Heart right ventricle (tissue), 16 donors: ENCODE measurements at places on chromosomes 7 and 10. TPM values are rescaled to one million over a fixed set of nuclear protein-coding genes. Genes with fewer than 3 reads are reported as not detected.

DNA sequence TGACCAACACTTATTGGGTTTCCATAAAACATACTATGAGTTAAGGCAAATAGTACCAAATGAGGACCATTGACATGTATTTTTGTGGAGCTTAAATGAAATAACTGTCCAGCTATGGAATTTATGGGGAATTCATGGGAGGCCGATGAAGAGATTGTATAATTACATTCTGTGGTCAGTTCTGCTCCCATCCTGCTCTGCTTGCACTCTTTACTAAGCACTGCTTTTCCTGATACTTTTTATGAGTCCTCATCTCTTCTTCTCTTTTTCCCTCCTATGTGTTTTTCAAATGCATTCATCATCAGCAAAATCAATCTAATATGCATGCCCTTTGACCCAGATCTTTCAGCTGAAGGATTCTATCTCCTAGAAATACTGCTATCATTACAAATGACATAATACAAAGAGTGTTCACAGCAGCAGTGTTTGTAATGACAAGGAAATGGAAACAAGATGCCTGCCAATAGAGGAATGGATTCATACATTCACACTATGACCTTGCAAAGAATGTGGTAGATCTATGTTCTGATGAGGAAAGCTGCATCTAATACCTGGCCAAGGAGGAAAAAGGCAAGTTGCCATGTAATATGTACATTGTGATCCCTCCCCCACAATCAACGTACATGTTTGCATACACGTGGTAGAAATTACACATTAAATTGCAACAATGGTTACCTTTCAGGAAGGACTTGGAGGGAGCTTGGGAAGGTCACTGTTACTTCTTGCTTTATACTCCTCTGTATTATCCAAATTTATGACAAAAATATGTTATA, 73.9 kb downstream of the PCGF5 start:
- no peak for DNase-seq

- DNase-seq = no peak
Observed at GRCh38 chr7:33422825-33423645, 293.7 kb downstream of the BBS9 start.

- no peak for DNase-seq
Observed at GRCh38 chr7:24130631-24131030, 153.4 kb upstream of the NPY start.

DNA sequence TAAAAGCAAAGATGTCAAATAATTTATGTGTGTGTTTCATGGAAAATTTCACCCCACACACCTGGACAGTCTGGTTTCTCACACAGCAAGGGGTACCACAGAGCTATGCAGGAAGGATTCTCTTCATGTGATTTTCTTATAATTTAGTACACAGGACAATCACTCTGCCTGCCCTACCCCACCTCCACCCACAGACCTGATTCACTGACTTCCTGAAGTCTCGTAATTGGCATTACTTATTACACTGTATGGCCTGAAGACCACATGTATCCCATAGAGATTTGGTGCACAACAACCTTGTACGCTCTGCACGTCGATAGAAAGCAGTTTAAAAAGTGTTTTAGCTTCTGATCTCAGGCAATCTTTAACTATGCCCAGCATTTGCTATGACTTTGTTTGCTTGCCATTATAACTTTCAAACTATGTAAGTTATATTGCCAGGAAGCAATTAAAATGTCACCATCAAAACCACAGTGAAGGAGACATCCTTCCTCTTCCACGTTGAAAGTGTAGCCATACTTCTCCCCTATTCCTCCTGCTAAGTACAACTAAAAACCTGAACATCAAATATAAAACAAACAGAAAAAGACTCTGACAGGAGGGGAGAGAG, 279.4 kb upstream of the IMMP2L start:
- no peak for DNase-seq

GRCh38 chr7:20787660-20788419, 1.2 kb upstream of the SP8 start:
- DNase-seq = no peak

DNA sequence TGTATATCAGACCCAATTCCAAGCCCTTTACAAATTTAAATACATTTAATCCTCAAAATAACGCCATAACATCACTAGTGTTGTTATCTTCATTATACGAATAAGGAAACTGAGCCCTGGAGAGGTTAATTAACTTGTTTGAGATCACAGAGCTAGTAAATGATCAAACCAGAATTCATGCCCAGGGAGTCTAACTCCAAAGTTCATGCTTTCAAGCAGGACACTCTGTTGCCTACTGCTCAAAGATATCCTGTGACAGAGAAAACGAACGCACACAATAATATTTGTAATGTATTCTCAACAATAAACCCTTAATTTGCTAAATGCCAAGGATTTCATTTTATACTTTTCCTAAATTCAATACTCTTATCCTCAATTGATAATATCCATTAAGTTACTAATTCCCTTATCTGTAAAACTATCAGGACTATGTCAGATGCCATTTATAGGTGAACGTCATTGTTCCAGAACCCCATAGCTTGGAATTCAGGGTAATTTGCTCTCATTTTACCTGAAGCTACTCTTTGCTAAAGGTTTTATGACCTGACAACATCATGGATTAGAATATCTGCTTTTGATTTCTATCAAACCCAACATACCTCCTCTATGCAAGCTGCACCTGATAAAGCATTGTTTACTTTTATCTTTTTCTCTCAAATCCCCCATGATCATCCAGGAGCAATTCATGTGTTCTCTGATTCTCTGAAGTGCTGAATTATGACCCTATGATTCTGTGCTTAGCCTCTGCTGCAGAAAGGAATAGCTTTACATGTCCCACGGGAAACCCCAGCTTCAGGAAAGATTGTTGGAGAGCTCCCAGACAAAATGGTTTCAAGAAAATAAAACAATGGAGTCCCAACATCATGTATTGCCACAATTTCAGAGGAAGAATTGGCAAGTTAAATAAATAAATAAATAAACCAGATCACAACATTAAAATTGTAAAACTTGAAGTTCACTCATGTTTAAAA, 150.2 kb upstream of the CDK1 start:
- no peak for DNase-seq

The C7orf33 gene
- total RNA-seq = not detected

The SORBS1 gene
- 996 TPM for total RNA-seq
